ENCODE measurements at places on chromosomes 11 and 22. TPM values are rescaled to one million over a fixed set of nuclear protein-coding genes. Genes with fewer than 3 reads are reported as not detected.
A peak's percentile ranks its signal among the peaks of the same experiment; 100 is the strongest.

MAP6 gene
- total RNA-seq, result 0.40 TPM

ZNF70 gene
- 4.9 TPM for total RNA-seq

RTN4RL2 gene
- 0.24 TPM for total RNA-seq

TMPRSS5 gene
- 1.3 TPM for total RNA-seq

LRRC74B gene
- total RNA-seq, result not detected

TRPT1 gene
- total RNA-seq, result 50.6 TPM

LARGE2 gene
- total RNA-seq, result 59.7 TPM

PRR33 gene
- total RNA-seq, result 0.16 TPM

NEFH gene
- 0.20 TPM for total RNA-seq

POLR2L gene
- total RNA-seq, result 90.2 TPM

CCDC87 gene
- total RNA-seq, result 0.22 TPM

PITPNM1 gene
- 111 TPM for total RNA-seq

GRCh38 chr22:44403602-44404329 is 91.0 kb upstream of the SHISAL1 start:
- DNase-seq, result no peak

GRCh38 chr11:95544095-95544856 is 245.3 kb downstream of the FAM76B start:
- DNase-seq, result no peak

GRCh38 chr22:33806191-33806590 is 114.1 kb downstream of the LARGE1 start:
- DNase-seq, result no peak

DNA sequence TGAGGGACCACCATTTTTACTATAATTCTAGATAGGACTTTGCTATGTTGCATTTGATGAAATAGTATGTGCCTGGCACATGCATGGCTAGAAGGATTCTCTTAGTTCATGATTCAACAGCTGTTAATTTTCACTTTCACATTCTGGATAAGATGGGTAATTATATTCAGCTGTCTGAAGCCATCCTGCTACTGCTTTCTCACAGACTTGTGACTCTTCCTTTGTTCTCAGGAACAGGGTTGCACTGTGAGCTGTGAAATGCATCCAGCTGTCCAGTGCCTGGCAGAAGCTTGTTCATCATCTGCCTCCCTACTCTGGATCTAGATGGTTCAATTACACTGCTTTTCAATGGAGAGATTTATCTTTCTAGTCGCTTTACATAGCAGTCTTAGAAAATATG is 610.1 kb upstream of the ANO5 start:
- no peak for DNase-seq

DNA sequence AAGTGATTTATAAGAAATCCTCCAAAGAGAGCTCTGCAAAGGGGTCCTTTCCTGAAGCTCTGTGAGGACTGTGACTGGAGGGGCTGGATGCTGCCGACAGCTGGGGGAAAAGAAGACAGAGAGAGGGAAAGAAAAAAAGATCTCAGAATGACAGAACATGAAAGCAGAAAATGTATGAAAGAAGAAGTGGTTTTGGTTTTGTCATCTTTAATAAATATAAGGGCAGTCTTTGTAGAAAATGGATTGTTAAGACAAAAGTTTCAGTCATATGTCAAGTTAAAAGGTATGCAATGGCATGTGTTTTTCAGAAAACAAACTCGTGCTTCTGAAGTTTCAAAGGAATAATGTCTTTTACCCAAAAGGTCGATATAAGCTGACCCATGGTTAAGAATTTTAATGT is 105.5 kb downstream of the CCDC83 start:
- no peak for DNase-seq

DNA sequence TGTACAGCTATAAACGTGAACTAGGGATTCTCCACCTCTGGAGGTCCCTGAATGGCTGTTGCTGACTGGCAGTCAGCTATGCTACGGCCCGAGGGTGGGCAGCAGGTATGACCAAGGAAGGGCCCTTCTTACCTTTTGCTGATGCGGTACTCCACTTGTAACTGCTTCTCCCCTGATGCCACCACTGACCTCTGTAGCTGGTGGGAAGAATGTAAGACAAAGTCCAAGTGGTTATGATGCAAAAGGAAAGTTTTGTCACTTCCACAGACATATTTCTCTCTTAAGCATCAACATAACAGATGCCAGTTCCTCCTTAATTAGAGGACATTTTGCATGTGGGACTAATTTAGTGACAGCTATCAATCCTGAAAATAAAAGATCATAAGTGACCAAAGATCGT is 32.2 kb downstream of the P4HA3 start:
- no peak for DNase-seq

DNA sequence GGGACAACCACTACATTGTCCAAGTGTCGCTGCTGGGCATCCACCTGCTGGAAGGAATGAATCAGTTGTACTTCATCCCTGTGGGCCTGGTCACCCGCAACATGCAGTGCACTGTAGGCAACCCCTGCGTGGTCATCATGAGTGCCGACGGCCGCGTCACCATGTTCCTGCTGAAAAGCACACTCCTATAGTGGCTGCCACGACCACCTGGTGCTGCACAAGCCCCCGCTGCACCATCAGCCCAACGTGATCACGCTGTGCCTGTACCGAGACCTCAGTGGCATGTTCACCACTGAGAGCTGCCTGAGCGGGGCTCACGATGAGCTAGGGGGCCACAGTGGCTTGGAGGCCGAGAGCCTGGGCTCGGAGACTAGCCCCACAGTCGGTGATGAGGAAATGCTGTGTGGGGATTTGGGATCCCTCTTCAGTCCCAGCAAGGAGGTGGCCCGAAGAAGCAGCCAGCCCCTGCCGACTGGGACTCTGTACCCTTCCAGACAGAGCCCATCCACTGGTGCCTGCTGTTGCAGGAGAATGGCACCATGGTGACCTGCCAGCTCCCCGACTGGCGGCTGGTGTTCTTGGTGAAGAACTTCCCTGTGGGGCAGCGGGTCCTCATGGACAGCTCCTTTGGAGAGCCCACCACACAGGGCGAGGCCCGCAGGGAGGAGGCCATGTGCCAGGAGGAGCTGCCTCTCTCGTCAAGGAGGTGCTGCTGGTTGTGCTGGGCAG is 15.7 kb upstream of the SLC5A4 start:
- no peak for DNase-seq

- no peak for DNase-seq
Observed at GRCh38 chr11:72773291-72773690, 20.6 kb downstream of the STARD10 start.

DNA sequence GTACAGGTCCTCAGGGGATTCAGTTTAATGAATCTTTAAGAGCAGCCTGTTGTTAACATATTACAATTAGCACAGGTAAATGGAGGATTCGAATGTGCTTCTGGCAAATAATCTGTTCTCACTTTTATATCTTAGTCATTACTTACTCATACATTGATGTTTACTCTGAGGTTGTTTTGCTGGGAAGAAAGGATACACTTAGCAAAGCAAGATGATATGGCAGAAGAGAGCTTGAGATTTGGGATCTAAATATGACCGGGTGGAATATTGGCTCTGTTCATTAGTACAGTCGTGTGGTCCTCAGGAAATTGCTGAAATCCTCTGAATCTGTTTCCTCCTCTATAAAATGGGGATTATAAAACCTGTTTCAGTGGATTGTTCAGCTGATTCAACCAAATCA is 59.7 kb downstream of the SPON1 start:
- DNase-seq, result no peak

DNA sequence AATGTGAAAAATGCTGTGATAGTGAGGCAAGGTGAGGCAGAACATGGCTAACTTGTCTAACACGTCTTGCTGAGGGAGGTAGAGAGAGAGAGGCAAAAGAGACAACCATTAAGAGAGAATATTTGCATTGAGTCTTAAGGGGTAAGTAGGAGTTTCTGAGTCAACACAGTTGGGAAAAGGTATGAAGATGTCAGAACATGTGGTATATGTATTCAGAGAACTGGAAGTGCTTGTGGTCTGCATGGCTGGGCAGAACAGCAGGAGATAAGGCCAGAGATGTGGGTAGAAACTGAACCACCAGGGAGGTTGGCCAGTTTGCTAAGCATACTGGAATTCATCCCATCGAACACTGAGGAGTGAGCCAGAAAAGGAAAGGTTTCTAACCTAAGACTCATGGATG is 25.0 kb upstream of the SLC5A1 start:
- DNase-seq, result no peak

DNA sequence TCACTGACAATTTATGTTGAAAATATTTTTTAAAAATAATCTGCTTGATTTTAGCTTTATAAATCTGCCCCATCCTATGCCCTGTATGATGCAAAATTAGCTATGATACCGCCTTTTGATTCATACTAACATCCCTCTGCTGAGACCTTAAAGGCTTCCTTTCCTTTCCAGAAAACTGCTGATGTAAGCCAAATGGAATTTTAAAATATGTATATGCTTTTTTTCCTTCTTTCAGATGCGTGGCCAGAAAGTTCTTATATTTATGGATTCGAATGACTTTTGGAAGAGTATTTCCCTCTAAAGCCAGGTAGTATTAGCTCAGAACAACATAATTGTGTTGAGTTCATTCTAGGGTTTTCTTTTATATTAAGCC is 34.5 kb downstream of the SFI1 start:
- DNase-seq, result no peak

DNA sequence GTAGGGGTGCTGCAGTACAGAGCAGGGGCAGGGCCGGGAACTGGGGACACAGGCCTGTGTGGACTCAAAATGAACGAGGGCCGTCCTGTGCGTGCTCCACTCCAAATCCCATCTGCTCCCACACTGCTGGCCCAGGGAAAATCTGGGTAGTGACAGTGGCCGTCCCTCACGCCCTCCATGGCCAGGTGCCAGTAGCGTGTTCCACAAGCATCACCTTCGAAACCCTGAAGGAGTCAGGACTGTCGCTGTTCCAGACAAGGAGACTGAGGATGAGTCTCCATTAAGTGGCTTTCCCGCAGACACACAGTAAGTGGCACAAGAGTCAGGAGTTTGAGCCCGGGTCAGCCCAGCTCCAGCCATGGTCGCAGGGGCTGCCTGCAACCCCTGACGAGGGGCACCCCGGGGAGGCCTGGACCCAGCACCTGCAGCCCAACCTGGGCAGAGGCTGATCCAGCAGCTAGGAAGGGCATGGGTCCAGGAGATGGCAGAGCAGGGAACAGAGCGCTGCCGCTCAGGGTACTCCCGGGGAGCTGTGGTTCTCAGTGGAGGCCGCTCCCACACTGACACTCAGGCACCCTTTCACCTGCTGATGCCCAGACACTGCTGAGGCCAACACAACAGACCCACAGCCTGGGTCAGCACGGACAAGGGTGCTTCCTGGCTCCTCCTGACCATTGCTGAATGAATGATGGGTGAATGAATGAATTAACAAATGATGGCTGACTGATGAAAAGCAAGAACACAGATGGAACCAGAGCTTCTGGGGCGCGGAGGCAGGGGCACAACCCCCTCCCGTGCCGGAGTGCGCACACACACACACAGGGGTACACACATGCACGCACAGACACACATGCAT is 35.3 kb downstream of the IGF2 start:
- DNase-seq, result no peak

DNA sequence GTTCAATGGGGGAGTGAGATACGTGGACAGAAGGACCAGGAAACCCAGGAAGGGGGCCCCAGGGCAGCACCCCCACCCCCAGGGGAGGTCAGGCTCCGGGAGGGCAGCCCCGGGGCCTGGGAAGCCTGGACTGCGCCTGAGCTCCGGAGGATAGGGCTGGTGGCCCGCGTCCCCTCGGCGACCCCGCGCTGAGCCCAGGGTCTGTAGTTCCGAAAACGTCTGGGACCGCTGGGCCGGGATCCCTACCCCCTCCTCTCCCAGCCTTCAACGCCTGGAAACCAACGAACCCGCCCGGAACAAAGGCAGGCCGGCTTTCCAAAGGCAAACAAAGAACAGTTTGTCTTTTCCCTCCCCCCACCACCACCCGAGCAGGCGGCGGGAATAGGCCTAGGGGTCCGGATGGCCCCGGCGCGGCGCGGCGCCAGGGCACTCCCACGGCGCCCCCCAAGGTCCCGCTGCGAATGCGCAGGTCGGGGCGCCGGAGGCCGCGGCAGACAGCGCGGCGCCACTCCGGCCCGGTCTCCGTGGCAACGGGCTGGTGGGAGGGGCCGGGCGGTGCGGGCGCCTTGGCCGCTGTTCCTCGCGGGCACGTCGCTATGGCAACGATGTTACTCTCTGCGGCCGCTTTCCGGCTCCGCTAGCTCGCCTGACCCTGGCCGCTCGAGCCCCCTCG is 58.5 kb downstream of the IGLL1 start:
- peak; percentile 80 for DNase-seq

DNA sequence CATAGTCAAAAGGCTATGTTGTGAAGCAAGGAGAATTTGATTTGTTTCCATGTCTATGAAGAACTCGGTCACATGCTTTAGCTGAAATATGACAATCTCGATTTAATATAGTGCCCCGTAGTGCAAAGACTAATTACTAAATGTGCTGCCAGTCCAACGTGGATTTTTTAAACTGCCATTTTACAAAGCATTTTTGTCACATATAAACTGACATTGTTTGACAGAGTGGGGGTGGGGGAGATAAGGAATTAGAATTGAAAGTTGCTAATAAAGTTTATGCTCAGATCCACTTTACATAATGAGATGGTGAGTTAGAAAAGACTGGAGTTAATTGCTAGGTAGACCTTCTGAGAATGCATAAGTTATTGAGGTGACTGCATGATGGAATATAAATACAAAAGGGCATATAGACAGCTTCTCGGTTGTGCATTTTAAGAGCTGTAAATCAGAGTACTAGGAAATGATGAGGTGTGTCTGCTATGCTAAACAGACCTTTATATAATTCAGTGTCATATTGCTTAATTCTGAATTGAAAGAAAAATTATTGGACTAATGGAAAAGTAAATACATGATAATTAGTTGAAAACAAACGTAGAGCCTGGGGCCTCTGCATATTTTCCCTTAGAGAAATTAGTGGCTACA is 158.9 kb upstream of the MTNR1B start:
- DNase-seq, result no peak

DNA sequence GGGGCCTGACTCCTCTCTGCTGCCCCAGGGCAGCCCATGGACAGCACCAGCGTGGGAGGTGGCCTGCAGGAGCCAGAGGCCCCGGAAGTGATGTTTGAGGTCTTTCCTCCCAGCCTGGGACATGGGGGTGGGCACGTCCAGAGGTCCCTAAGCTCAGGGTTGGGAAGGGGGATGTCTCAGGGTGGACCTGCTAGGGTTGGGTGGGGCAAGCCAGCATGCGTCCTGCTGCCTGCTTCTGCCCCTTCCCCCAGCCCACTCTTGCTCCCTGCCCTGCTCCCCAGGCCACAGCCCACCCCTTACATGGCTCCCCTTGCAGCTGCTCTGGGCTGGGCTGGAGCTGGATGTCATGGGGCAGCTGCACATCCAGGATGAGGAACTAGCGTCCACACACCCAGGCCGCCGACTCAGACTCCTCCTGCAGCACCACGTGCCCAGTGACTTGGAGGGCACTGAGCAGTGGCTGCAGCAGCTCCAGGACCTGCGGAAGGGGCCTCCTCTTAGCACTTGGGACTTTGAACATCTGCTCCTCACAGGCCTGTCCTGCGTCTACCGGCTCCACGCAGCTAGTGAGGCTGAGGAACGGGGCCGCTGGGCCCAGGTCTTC is 1.3 kb downstream of the FAM180B start:
- no peak for DNase-seq

DNA sequence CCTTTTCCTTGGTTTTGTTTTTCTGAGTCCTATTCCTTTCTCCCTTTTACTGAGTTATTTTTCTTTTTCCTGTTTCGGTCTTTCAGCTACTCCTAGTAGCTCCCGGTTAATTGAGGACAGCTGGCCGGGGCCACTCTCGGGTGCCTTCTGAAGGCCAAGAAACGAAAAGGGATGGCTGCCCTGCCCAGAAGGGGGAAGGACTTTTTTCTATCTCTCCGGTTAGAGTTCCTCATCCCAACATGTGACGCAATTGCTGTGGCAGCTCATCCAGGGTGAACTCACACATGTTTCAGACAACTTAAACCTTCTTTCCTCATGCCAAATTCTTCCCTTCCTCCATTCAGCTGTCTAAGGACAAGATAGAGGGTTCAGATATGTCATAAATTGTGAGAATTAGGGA is 83.6 kb downstream of the PIWIL4 start:
- no peak for DNase-seq

GRCh38 chr11:34318111-34319037 is 39.4 kb downstream of the ABTB2 start:
- DNase-seq, result no peak

Measured in activated B cell treated with CpG ODN at 0.5 μM for 24 hours (primary cell).